ENCODE measurements at places on chromosomes 2 and 18.

DNA sequence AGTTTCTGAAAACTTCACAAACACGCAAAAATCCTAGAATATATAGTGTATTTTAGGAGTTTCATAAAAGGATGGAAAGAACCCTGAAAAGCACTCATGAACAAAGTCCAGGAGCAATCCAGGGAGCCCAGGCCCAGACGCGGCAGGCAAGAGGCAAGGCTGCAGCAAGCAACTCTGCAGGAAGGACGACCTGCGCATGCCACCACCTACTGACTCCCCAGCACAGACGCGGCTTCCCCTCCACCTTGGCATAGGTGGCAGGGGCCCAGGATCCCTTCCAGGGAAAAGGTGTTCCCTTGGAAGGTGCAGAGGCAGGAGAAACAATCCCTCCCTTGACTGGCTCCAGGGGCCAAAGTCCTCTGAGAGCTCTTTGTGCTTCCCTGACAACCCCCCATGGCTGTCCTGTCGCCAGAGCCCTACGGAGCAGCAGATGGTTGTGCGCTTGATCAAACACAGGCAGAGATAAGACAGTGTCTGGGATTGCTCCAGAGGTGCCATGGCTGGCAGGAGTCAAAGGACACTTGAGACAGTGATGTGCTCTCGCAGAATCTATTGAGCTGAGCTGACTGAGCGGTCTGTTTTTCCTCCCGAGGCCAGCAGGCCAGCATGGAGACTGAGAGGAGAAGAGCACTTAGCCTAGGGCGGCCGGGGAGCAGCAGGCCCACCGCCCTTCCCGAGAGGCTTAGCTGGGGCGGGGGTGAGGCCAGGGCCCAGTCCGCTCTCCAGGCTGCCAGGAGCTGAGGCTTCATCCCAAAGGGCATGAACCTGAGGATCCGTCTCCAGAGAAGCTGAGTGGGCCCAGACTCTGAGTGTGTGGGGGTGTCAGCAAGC, 10.8 kb upstream of the AMER3 start:
- DNase-seq, result peak; percentile 43

GRCh38 chr2:234377761-234378391, 119.0 kb downstream of the ARL4C start:
- no peak for DNase-seq

GRCh38 chr18:35178260-35178659, 62.6 kb upstream of the ZNF397 start:
- no peak for DNase-seq

DNA sequence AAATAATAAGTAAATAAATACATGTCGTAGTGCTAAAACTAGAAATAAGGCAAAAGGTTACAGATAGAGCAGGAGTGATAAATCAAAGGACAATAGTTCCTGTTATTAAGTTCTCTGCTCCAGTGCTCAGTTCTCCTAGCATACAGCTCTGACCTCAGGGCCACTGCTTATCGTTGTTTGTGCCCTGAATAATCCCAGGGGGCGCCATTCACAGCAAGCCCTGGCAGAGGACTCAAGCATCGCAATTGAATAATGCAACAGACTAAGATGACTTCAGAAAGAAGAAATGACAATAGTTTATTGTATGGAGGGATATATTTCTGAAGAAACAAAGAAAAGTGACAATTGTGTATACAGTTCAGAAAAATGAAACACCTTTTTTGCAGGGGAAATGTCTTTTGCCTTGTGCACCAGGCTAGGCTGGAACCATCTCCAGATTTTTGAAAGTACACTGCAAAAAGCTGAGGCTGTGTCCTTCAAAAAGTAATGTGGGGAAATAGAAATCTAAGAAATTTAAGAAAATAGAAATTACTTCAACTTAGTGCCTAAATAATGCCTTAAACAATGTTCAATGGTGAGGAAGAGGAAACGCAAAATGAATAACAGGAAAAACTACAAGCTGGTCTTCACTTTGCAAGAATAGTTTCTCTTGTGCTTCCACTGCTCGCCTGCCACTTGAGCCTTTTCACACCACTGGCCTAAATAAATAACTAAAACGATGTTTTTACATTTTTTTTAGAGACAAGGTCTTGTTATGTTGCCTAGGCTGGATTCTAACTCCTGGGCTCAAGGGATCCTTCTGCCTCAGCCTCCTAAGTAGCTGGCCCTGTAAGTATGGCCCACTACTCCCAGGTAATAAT, 19.0 kb upstream of the CCNYL1 start:
- no peak for DNase-seq

DNA sequence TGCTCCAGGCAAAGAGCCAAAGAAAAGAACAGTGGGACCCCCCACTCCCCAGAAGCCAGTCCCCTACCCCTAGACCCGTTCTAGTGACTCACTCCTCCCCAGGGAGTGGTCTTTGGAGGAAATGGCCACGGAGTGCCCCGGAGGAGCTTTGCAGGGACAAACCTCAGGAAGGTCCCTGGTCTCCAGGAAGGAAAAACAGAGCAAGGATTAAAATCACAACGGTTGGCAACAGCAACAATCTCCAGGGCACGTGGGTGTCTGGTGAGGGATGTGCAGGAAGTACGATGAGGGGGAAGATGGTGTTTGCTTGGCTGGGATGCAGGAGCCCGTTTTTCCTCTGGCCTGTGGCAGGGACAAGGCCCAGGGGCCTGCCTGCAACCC, 135.0 kb downstream of the SMAD2 start:
- no peak for DNase-seq

GRCh38 chr2:231270221-231271114, 72.0 kb downstream of the ARMC9 start:
- DNase-seq, result no peak

DNA sequence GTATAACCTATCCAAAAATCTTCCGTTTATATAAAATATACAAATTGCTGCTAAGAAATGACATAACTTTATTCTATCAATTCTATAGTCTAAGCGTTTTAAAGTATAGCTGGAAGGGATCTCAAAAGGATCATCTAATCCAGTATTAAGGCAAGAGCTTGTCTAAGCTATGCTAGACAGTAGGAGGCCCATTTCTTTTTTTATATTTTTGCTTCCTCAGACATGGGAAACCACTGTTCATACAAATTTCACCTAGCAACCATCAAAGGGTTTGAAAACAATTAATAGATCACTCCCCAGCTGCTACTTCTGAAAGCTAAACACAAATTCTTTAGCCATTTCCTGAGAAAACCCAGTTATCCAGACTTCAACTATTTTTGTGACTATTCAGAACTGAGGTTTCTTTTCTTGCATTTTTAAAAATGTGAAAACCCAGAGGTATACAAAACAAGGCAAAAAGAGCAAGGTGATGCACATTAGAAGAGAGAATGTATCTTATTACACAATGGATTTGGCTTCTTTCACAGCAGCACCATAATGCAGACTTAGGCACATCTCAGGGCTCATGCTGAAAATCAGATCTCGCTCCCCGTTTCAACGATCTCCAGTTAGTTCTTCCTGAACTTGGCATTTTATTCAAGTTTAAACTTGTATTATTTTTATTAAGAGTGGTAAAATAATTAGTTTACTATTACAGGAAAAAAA, 274.4 kb downstream of the LRP1B start:
- no peak for DNase-seq

DNA sequence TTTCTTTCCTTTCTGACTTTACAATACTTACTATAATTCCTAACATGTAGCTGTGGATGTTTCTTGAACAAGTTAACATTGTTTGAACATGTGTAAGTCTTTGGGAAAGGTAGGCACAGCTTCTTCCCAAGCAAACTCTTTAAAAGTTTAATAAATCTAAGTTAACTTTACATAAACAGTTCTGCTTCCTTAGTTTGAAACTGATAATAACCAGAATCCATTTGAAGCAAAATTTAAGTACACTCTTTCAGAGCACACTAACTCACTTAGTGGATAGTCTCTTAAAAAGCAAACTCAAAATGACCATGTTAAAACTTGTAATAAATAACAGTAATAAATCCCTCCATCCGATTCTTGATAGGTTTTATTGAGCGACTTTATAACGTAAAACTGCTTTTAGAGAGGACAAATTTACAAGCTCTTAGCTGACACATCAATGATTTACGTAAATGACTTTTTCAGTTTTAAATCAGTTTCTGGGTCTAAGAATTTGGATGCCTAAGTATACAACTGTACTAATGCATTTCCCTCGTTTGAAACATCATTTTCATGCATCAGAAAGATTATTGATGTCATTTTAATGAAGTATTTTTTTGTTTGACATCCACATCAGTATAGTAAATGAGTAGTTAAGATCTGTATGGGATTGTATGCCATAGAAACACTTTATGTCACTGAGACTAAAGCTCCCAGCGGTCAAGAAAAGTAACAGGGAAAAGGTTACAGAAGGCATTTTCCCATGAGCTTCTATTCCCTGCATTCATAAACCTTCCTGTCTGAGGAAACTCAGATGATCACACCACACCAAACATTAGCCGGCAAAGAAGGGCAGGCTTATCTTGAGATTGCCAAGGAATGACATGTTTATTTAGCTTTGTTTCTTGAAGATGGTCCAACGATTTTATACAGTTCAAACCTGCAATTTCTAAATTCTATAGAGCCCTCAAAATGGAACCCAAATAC, 67.5 kb downstream of the PDE1A start:
- DNase-seq, result no peak

DNA sequence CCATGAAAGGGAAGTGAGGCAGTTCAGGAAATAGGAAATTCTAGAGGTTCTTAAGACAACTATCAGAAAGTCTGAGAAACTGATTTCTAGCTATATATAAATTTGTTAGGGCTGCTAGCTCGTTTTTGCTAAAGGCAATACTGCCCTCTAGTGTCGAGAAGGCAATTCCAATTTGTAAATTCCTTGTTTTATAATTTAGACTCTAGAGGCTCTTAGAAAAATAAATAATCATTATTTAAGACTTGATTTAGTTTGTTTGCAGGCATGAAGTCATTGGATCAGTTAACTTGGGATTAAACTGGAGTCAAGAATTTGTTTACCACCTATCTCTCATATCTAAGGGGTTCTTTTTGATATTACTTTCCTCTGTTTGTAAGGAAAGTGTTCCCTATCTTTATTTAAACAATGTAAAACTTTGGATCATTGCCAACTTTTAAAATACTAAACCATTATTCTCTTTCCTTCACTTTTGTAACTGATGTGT, 66.2 kb downstream of the ACVR2A start:
- DNase-seq, result peak; percentile 25

DNA sequence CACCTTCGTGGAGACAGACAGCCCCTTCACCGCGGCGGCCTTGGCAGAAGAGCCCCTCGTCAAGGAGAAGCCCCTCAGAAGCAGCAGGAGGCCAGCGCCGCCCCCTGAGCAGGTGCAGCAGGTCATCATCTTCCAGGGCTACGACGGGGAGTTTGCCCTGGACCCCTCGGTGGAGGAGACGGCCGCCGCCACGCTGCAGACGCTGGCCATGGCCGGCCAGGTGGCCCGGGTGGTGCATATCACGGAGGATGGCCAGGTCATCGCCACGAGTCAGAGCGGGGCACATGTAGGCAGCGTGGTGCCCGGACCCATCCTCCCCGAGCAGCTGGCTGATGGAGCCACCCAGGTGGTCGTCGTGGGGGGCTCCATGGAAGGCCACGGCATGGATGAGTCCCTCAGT, 145.7 kb downstream of the PTGR3 start:
- no peak for DNase-seq

DNA sequence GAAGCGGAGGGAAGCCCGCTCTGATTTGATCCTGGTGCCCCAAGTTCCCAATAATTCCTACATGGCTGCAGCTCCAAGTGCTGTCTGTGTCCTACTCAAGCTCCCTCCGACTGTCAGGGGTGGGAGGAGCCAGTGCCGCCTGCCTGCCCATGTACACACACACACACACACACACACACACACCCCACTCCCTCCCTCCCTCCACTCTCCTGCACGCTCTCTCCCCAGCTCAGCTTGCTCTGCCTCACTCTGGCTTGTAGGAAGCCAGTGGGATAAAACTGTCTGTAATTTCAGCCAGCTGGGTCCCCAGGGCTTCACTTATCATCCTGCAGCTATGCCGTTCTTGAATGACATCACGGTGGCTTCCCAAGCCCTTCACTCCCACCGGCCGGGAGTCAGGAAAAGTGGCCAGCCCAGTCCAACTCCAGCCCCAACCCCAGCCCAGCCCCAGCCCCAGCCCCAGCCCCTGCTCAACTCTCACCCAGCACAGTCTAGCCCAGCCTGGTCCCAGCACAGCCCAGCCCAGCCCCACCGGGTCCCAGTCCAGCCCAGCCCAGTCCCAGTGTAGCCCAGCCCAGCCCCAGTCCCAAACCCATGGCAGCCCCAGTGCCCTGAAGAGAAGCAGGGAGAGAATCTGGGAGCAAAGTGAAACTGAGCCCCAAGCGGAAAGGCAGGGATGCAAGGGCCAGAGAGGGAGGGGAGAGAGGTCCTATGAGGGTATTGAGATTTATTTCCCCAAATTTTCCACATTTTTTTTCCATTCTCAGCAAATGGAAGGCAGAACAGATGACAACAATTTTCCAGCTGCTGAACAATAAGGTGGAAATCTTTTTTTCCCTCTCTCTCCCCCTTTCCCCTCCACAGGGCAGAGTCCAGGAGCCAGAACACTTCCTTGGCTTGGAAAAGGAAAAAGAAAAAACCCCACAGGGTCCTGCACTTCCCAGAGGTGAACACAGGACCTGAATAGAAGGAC, 144.0 kb downstream of the TNS1 start:
- peak; percentile 30 for DNase-seq

DNA sequence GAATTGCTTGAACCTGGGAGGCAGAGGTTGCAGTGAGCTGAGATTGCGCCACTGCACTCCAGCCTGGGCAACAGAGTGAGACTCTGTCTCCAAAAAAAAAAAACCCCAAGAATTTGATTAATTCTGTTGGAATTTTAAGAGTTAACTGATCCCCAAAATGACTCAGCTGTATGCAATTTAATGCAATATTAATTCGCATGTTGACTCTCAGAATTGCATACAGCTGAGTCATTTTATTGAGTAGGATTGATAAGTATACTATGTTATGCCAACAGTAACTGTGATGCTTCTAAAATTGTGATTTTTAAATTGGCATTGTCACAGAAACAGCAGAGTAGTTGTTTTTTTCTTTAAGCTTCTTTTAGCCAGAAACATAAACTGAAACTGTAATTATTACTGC, 19.6 kb downstream of the MSH2 start:
- no peak for DNase-seq

GRCh38 chr2:138922973-138923563, 142.9 kb upstream of the NXPH2 start:
- no peak for DNase-seq

GRCh38 chr18:59455728-59456276, 96.7 kb upstream of the LMAN1 start:
- DNase-seq, result no peak

GRCh38 chr2:153156743-153157142, 321.8 kb downstream of the RPRM start:
- no peak for DNase-seq

DNA sequence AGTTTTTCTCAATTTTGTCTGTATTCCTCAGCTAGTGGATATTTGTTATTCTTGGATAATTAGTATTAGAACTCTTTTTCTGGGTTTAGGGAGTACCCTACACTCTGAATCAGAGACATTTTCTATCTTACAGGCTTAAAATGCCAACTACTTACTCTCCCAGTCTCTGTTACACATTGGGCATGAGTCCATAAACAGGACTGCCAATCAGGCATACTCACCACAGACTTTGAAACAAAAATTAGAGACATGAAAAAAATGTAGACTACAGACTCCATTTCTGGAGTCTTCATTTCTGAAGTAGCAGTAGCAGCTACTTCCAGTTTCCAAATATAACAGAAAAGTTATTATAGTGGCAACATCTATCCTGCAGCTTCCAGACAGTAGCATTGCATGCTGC, 279.7 kb downstream of the MBD5 start:
- DNase-seq, result no peak

Data from NCI-H187 (cell line).